AG10803 (cell line): ENCODE measurements at places on chromosomes 7 and 10.

DNA sequence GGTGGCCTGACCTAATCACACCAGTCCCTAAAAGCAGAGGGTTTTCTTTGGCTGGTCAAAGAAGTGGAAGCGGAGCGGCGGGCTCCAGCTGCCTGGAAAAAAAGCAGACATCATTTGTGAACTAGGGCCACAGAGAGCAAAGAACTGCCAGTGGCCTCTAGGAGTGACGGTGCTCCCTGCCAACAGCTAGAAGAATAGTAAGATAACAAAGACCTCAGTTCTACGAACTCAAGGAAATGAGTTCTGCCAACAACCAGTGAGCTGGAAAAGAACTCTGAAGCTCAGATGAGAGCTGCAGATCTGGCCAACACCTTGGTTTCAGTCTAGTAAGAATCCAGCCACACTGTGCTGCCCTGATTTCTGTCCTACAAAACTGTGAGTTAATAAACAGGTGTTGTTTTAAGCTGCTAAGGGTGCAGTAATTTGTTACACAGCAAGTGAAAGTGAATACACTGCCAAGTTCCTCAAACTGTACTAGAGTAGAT, 178.0 kb downstream of the SRPK2 start:
- DNase-seq, result no peak

DNA sequence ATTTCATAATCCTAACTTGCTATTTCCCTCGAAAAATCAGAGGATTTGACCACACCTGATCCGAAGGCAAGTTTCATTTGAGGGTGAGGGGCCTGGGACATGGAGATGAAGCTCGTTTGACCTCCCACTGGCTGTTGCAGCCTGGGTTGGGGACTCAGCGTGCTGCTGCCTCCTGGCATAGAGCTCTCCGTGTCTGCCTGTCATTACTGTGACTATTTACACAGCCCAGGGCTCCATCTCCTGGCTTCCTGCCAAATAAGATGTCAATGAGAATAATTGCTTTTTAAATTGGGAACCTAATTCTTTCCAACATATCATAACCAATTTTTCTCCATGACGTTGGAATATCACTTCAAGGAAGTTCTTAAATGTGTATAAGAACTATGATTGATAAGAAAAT, 139.3 kb upstream of the COBL start:
- DNase-seq, result no peak

DNA sequence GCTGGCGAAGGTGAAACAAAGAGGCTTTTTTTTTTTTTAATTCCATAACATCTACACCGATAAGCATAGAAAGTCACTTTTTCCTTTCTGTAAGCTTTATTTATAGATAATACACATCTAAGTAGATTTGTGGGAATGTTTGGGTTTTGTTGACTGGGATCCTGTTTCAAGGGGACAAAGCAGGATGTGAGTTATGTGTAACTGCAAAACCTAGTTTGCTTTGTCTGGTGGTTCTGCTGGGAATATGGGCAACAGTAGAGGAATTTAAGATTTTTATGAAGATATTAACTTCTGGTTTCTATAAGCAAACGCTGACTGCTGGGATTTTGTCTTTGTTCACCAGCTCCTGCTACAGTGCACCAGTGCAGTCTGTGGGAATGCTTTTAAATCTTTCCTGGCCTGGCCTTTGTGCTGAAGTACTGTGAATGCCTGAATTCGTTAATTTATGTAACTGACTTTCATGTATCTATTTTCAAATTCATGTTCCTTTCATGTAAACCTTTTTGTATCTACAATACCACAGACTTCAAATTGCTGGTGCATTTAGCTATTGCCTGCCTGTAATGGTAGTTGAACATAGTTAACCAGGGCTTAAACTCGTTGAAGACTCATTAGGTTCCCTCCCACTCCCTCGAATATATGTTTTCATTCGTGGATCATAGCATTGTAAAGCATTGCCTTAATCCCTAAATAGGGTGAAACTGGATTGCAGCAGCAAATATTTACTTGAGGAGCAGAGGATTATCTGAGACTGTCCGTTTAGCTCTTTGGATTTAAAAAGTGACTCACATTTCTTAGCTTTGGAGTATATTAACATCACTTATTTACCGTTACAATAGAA, 1.5 kb downstream of the KLHL7 start:
- DNase-seq, result no peak

- no peak for DNase-seq
These were observed 167.3 kb upstream of the CDCA7L start for GRCh38 chr7:22113041-22113440.

- no peak for DNase-seq
These were observed 183.2 kb downstream of the PRPF18 start for GRCh38 chr10:13769946-13770345.

DNA sequence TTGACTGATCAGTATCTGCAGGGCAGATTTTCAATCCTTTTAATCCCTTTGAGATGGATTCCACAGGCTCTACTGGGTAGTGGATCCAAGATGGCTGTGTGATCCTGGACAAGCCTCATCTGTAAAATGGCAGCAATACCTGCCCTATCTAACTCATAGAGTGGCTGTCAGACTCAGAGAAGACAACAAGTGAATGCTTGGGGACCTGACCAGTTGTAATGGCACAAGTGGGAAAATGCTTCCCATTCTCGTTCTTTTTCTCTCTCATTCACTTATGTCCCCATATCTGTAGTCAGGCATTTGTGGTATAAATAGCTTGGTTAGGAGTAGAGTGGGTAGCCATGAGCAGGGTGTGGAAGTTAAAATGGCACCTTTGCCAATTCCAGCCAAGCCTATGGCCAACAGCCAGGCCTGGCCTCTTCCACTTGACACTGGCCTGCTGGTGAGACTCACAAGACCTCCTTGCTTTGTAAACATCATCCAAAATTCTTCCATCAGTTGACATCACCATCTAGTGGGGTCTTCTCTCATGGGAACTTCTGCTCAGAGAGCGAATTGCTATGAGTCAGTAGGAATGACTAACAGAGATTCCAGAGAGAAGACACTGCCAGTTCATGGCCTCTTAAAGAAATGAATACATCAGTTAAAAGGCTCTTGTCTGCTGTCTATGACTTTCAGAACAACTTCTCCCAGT, 150.1 kb downstream of the PLPP4 start:
- peak; percentile 84 for DNase-seq
